Bone marrow (tissue), 2 donors: ENCODE measurements at places on chromosomes 3 and 15.

DNA sequence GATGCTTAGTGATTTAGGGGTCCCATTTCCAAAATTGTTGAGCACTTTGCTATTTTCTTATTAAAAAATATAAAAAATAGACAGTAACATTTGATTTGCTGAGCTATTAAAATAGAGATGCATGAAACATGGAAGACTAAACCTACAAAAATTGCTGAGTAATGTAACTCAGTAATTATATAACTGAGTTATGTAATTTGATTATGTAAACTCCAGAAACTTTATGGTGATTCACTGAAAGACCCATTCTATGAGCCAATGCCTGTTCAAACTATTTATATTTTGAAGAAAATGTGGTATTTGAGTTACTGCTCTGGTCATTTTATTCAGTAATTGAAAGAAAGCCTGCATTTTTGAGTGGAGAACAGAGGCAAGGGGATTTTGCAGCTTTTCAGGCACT, 1221.5 kb upstream of the ALCAM start:
- DNase-seq: no peak

GRCh38 chr15:24985224-24985623, 30.4 kb downstream of the SNRPN start:
- DNase-seq: no peak

DNA sequence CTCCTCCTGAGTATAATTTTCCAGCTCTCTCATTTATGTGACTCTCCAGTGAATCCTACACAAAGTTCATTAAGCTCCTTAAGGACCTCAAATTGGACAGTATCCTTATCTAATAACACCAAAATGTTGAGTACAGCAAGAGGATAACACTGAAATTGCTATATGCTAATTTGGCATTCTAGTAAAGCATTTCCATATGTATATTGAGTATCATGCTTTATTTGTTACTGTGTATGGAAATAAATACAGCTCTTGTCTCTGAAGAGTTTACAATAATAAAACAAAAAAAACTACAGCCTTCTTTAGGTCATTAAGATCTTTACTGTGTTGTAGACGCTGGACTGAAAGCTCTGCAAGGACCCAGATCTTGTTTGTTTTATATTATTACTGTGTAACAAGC, 1341.3 kb downstream of the ROBO1 start:
- DNase-seq: no peak

DNA sequence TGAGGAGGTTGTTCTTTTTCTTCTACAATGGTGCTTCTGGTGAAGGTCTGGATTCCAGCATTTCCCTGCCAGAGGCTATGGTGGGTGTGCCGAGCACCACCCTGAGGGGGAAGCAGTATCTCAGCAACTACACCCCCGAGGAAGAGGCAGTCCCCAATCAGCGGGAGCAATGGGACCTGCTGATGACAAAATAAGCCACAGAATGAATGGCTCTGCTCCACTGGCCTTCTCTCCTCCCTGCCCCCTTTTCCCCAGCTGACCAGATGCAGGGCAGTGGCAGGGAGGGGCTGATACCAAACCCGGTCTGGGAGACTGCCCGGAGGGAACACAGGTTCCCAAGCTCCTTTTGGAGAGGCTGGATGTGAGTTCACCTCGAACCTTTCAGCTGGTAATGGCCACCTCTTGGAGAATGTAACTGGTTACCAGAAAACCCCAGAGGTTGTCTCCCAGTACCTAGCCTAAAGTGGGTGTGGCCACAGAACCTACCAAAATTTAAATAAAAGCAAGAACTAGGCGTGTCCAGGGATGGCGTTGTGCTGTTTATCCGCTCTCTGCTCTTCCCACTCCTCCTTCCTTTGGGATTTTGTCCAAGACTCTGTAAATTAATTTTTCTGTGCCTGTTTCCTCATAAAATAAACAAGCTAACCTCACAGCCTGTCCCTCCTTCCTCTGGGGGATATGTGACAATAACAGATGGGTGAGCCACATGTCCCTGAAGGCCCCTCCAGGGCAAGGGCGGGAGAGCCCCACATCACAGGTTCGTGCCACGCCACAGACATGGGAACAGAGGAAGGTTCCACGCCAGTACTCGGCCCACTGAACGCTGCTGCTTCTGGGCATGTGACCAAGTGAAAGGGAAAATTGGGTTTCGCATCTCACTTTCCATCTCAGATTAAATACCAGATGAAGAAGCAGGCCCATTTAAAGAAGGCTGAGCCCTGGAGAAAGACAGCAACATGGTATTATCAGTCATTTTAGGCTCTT, 35.1 kb upstream of the SPTBN5 start:
- no peak for DNase-seq

DNA sequence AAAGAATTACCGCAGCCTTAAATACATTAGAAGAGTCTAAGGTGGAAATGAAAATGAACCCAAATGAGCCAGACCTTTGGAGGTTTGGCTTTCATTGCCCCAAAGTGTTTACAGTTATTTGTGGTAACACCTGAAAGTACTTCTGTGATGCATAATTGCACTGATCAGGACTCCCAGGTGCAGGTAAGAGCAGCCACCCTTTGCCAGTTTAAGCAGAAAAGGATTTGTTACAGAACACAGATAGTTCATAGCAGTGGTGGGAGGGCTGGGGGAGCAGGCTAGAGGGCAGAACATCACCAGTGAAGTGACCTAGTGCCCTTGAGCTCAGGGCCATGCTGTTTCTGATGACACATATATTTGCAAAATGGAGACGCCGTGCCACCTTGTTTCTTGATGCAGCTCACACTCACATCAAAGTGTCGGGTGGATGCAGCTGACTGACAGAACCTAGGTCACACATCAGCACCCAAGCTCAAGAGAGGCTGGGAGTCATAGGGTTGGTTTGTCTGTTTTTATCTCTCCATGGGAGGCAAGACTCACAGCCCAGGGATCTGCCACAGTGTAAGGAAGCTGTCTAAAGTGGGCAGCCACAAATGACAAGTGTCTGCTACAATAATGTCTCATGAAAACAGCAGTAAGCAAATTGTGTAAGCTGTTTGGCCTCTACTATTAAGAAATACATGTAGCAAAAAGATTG, 49.1 kb downstream of the NEK11 start:
- no peak for DNase-seq

DNA sequence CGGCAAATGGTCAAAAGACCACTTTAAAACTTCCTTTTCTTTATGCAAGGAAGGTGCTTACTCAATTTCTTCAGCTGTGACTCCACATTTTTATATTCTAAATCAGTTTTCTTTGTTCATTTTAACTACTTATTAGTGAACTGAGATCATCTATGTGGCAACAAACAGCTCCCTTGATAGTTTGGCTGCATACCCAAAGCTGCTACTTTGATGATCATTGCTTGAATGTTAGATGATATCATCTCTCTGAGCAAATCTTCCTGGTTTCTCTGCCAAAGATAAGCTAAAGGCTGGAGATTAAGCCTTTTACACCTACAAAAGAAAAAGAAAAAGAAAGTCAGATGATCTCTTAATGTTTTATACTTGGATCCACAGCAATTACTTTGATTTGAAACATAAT, 95.5 kb downstream of the DPH6 start:
- no peak for DNase-seq

DNA sequence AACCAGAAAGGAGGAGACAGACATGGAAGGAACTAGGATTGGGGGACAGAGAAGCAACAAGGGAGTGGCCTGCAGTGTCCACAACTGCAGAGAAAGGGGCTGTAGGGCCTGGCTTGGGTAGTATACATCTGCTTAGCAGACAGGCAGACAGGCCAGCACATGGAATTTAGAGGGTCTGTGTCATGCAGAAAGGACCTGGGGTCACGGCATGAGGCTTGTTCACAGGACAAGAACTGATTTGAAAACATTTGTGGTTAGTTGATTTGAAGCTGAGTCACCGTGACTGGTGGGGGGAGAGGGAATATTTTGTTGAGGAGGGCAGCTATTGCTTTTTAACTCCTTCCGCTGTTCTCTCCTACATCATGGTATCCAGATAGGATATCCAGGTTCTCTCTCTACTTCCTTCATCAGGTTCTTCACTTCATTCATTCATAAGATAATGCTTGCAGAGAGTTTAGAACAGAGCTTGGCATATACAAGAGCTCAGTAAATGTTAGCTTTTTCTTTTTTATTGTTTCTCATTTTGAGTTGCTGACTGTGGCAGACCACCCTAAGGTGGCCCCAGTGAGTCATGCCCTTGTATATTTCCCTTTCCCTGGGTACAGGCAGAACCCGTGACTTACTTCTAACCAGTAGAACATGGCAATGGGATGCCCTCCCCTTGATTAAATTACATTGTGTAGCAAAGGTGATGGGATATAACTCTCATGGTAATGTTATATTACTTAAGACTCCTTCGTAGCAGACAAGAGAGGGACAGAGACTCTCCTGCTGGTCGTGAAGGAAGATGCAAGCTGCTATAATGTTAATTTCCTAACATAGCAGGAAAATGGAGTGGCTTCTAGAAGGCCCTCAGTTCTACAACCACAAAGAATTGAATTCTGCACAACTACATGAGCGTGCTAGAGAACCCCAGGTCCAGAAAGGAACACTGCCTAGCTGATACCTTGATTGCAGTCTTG, 95.0 kb upstream of the NMNAT3 start:
- DNase-seq: no peak

GRCh38 chr15:94000606-94001005, 230.8 kb upstream of the MCTP2 start:
- no peak for DNase-seq

- DNase-seq: no peak
Measured at GRCh38 chr15:73305331-73306211, 63.2 kb downstream of the HCN4 start.

DNA sequence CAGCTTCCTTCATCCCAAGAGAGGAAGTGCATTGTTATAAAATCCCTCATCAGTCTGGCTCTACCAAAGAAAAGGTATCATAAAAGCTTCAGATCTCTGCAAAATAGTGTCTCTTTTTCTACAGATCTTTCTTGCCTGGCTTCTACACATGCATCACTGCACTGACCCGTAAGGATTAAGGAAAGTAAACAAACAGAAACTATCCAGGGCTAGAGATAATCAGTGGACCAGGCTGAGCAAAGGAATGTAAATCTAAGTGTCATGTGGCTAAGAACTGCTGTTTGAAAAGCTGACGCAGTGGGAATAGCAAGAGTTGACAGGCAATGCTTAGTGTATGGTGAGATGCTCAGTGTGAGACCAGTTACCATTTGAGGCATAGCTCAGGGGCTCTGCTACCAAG, 339.7 kb downstream of the IL5RA start:
- no peak for DNase-seq

GRCh38 chr3:170634663-170635384, 48.9 kb upstream of the SLC7A14 start:
- no peak for DNase-seq

DNA sequence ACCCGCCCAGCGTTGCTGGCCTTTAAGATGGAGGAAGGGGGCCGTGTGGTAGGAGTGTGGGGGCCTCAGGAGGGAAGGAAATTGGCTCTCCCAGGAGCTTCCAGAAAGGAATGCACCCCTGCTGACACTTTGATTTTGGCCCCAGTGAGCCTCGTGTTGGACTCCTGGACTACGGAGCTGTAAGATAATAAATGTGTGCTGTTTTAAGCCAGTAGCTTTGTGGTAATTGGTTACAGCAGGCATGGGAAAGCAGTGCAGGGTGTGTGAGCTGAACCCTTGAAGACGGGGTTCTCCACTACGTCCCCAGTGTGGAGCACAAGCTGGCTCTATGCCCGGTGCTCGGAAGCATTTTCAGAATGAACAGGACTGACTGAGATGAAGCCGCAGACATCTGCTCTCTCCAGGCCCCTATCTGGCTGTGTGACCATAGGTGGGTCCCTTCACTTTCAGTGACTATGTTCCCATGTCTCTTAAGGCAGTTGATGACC, 22.9 kb upstream of the CGNL1 start:
- DNase-seq: no peak

- no peak for DNase-seq
Measured at GRCh38 chr15:90200534-90201129, 498 bp upstream of the SEMA4B start.

- no peak for DNase-seq
Measured at GRCh38 chr3:24136624-24137310, 191.7 kb downstream of the NR1D2 start.

DNA sequence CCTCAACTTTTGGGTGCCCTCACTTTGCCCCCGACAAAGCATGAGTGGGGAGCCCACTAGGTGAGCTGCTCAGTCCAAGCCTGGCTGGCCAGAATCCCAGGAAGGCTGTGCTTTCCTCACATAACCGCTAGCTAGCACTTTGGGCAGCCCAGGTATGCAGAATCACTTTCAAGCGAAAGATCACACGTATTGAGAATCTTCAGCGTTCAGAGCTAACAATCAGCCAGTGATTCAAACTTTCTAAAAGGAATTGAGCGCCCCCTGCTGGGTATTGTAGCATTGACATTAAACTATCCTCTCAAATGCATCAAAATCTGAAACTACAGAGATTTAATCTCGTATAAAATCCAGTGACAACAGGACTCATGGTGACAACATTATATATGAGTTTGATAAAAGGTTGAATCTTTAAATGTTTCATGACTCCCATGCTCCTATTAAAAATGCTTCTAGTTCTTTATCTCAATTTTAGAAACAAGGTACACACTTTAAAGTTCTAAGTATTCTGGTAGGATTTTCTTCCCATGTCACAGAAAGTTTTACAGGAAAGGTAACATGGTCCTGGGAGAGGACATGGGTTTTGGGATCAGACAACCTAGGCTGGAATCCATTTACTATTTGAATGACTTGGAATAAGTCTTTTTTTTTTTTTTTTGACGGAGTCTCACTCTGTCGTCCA, 11.8 kb downstream of the ANAPC13 start:
- peak; percentile 38 for DNase-seq

DNA sequence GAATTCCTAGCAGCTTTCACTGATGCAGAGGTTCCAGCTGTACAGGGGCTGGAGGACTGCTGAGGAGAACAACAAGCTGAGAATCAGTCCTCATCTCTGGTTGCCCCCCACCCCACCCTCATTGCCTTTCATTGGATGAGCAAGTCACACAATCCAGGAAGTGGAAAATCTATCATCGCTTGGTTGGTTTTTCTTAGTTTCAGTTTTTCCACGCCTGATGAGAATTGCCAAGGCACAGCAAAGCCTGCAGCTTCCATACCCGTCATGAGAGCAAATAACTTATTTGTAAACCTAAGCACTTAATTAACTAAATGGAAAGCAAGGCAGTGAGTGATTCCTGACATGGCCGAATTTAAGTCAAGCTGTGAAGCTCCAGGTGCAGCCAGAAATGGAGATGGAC, 21.4 kb upstream of the LIPC start:
- DNase-seq: peak; percentile 79

- no peak for DNase-seq
Measured at GRCh38 chr3:43866529-43867353, 176.0 kb downstream of the ABHD5 start.
